ENCODE measurements at places on chromosomes 3 and 15. TPM values are rescaled to one million over a fixed set of nuclear protein-coding genes. Genes with fewer than 3 reads are reported as not detected.

The IL12A gene
- polyA plus RNA-seq, result 3.6 TPM

The GABRA5 gene
- not detected for polyA plus RNA-seq

The CISH gene
- 2.5 TPM for polyA plus RNA-seq

The ALG1L2 gene
- 0.16 TPM for polyA plus RNA-seq

The ROBO2 gene
- polyA plus RNA-seq, result 0.48 TPM

- DNase-seq, result no peak
These were observed 214.1 kb upstream of the CTNNB1 start for GRCh38 chr3:40985195-40985594.

GRCh38 chr15:91384189-91384730 is 284.2 kb downstream of the SV2B start:
- no peak for DNase-seq

GRCh38 chr3:112375117-112375516 is 42.2 kb downstream of the CD200 start:
- no peak for DNase-seq

DNA sequence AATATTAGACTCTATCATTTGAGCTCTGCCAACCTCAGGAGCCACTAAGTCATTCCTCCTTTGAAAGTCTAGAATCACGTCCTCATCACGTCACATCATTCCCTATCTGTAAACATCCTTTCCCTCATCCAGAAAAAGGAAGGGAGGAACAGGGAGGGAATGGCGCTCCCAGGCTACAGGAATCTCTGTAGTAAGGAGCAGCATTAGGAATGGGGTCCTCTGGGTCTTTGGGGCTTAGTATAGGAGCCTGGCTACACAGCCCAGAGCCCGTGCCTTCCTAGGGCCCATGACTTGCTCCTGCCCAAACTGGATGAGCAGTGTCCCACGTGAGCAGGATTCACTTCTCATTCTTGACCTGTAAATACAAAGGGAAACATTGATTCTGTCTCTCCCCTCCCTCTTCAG is 1.6 kb downstream of the TAGLN3 start:
- DNase-seq, result no peak

- DNase-seq, result no peak
These were observed 11.5 kb upstream of the USP50 start for GRCh38 chr15:50558012-50558411.

GRCh38 chr3:8307545-8308110 is 194.0 kb upstream of the LMCD1 start:
- DNase-seq, result no peak

DNA sequence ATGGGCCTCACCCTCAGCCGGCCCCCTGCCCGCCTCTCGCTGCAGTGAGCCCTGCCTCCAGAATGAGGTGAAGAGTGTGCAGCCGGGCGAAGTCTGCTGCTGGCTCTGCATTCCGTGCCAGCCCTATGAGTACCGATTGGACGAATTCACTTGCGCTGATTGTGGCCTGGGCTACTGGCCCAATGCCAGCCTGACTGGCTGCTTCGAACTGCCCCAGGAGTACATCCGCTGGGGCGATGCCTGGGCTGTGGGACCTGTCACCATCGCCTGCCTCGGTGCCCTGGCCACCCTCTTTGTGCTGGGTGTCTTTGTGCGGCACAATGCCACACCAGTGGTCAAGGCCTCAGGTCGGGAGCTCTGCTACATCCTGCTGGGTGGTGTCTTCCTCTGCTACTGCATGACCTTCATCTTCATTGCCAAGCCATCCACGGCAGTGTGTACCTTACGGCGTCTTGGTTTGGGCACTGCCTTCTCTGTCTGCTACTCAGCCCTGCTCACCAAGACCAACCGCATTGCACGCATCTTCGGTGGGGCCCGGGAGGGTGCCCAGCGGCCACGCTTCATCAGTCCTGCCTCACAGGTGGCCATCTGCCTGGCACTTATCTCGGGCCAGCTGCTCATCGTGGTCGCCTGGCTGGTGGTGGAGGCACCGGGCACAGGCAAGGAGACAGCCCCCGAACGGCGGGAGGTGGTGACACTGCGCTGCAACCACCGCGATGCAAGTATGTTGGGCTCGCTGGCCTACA is 8.5 kb downstream of the GRM2 start:
- DNase-seq, result no peak
